Renal cortex interstitium (tissue), 15 donors: ENCODE measurements at places on chromosomes 16 and 17. TPM values are rescaled to one million over a fixed set of nuclear protein-coding genes. Genes with fewer than 3 reads are reported as not detected.

GRCh38 chr17:75576661-75577060 lies 10.9 kb upstream of the MYO15B start:
- DNase-seq: no peak

DNA sequence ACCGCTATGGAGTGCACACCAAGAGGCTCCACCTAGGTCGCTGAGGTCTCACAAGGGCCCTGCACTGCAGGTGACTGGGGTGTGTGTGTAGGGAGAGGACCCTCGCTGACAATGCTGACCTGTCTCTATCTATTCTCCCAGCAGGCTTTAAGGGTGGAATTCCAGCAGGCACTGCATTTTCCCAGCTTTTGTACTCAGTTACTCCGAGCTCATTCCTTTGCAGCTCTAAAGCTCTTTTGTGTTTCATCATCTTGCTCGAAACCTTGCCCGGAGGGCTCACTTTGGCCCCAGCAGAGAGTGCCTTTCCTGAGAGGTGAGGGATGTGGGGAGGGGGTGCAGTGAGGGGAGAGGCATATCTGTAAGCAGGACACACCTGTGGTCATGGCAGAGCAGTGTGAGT lies 39.3 kb downstream of the SMPD3 start:
- DNase-seq: no peak

GRCh38 chr16:80573700-80574120 lies 32.9 kb downstream of the DYNLRB2 start:
- no peak for DNase-seq

GRCh38 chr17:36746381-36747053 lies 145.1 kb downstream of the MRM1 start:
- no peak for DNase-seq

- DNase-seq: no peak
Measured at GRCh38 chr16:15483857-15484256, 49.5 kb downstream of the BMERB1 start.

DNA sequence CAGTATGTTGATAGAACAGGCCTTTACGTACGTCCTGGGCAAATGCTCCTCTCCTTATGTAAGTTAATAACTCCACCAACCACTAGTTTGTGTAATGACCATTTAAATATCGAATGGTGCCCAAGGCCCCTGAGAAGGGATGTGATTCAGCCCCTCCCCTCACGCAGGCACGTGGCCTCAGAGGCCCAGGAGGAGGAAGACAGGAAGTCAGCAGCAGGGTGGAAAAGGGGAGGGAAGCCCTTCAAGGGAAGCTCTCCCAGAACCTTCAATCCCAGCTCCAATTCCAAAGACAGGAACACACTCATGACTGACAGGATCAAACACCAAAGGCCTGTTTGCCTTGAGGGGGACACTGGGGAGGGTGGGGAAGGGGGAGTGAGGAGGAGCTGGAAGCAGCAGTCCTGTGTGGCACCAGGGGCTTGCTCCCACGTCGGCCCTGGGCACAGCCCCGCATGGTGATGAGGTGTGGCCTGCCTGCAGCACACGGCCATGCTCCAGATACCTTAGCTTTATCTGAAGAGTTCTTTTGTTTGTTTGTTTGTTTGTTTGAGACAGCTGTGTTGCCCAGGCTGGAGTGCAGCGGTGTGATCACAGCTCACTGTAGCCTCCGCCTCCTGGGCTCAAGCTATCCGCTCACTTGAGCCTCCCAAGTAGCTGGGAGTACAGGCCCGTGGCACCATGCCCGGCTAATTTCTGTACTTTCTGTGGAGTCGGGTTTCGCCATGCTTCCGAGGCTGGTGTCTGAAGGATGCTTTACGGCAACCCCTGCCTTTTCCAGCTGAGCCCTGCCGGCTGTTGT lies 105.0 kb downstream of the ZNF778 start:
- DNase-seq: no peak

GRCh38 chr17:14046978-14047377 lies 22.3 kb upstream of the COX10 start:
- no peak for DNase-seq

GRCh38 chr17:42202159-42202558 lies 7.9 kb upstream of the GHDC start:
- no peak for DNase-seq

DNA sequence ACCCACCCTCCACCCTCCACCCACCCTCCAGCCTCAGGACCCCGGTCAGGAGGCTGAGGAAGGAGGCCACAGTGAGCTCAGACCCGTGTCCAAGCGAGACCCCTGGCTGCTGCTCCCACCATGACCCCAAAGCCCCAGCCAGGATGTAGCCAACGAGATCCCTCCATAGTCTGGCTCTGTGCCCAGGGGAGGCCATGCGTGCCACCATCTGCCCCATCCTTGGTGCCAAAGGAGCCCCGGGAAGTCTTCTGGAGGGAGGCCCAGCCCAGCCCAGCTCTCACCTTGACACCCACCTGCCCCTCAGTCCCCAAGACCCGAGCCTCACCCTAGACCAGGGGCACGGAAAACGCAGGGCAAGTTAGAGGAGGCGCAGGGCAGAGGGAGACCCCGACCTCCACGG lies 34.2 kb downstream of the PIEZO1 start:
- no peak for DNase-seq

DNA sequence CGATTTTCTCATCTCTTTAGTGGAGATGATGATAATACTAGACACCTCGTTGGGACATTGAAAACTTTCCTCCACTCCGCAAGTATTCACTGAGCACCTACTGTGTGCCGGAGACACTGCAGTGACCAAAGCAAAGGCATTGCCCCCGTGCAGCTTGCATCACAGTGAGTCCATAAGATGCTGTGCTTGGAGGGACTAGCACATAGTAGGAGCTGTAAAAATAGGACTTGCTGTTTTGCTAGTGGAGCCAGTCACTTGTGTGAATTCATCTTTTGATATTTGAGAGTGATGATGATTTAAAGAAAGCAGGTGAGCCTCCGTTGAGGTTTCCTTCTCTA lies 5.3 kb upstream of the MAP2K3 start:
- no peak for DNase-seq

- no peak for DNase-seq
Measured at GRCh38 chr17:4506175-4506813, 7.6 kb downstream of the SPNS2 start.

GRCh38 chr17:55764610-55765009 lies 13.8 kb downstream of the PCTP start:
- DNase-seq: no peak

DNA sequence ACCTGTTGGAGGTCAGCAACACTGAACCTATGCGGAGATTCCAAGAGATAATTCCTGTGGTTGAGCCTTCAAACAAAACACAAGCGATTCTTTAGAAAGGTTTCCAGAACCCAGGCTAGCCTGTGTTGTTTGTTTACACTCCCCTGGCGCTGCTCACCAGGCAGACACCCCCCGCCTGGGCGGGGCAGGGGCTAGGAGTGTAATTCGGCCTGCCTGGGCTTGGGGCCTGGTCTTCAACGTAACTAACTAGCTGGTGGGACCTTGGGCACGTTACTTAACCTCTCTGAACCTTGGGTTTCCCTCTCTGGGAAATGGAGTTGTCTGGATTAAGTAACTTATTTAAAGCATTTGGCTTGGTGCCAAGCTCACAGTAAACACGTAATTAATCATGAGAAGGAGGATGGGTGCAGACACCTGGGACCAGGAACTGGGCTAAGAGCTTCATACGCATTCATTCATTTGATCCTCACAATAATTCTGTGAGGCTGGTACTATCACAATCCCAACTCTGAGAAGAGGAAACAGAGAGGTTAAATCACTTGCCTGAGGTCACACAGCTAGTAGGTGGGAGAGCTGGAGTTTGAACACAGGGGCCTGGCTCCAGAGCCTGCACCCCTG lies 7.6 kb upstream of the ARHGAP27 start:
- no peak for DNase-seq

GRCh38 chr17:45948881-45949624 lies 50.0 kb upstream of the STH start:
- peak; percentile 52 for DNase-seq

DNA sequence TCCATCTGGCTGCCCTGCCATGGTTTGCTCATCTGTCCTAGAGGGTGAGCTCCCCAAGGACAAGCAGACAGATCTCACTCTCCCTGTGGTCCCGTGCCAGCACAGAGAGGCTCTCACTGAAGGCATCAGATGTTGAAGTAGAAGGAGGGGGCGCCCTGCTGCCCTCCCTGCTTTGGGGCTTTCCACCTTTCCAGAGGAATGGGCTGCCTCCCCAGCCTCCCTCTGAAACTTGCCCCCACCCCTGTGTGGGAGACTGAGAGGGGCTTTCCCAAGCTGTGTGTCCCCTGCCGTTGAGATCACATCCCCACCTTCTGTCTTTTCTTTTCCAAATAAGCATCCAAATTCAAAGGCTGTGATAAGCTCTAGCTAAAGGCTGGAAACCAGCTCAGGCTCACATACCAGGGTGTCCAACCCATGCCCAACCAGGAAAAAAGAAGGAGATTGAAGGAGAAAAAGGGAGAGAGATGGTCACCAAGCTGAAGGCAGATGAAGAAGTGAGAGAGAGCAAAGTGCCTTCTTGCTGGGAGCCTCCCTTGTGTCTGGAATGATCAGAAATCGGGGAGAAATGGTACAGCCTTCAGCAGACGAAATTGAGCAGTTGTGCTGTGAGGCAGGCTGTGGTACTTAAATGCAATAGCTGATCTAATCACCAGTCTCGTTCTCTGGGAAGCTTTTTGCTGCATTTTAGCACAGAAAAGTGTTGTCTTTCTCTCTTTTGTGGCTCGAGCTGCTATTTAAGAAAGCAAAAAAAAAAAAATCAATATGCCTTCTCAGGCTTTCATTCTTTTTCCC lies 145.9 kb upstream of the LHX1 start:
- DNase-seq: no peak

GRCh38 chr16:11024333-11025053 lies 80.1 kb downstream of the CLEC16A start:
- no peak for DNase-seq

DNA sequence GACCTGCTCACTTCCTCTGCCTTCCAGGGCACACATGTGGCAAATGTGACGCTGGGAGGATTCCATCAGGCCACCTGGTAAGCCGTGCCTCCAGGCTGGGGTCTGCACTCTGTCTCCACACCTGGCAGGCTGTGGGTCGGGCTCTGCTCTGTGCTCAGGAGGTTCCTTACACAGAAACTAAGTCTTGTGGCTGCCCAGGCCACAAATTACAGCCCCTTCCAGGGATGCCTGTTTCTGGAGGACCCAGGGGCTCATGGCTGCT lies 58.2 kb downstream of the RMI2 start:
- DNase-seq: no peak

DNA sequence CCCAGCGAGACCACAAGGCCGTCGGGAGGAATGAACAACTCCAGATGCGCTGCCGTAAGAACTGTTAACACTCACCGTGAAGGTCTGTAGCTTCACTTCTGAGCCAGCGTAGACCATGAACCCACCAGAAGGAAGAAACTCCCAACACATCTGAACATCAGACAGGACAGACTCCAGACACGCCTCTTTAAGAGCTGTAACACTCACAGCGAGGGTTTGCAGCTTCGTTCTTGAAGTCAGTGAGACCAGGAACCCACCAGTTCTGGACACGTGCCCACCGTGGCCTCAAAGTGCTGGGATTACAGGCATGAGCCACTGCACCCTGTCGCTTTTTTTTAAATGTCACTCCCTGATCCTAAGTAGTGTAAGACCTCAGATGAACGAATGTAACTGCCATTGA lies 17.3 kb downstream of the KPNA2 start:
- DNase-seq: no peak

GRCh38 chr17:60656499-60656898 lies 21.2 kb upstream of the BCAS3 start:
- no peak for DNase-seq

RHBDF1 gene
- 22.0 TPM for polyA plus RNA-seq

TAOK1 gene
- polyA plus RNA-seq: 47.4 TPM

CBX8 gene
- polyA plus RNA-seq: 12.8 TPM

ITGB3 gene
- polyA plus RNA-seq: 19.4 TPM

CACNG3 gene
- polyA plus RNA-seq: not detected

PRSS22 gene
- polyA plus RNA-seq: 12.2 TPM
